ENCODE measurements at places on chromosomes 1 and 21.

DNA sequence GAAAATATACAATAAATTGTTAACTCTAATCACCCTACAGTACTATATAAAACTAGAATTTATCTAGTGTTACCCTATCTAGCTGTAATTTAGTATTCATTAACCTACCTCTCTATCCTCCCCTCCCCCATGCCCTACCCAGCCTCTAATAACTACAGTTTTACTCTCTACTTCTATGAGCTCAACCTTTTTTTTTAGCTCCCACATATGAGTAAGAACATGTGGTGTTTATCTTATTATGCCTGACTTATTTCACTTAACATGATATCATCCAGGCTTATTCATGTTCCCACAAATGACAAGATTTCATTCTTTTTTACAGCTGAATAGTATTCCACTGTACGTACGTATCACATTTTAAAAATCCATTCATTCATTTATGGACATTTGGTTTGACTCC lies 46.0 kb upstream of the WARS2 start:
- no peaks in the 10 kb centered on the region for H3K4me1 ChIP-seq
- H3K36me3 ChIP-seq = no peaks in the 10 kb centered on the region
- H3K27ac ChIP-seq = no peak overlapping the region
- no peak for DNase-seq

GRCh38 chr21:39776589-39776988 lies 31.6 kb downstream of the IGSF5 start:
- no peaks in the 10 kb centered on the region for H3K4me1 ChIP-seq
- no peak overlapping the region for H3K4me3 ChIP-seq
- no peak overlapping the region for H3K27ac ChIP-seq
- no peaks in the 10 kb centered on the region for H3K36me3 ChIP-seq
- no peak for DNase-seq
- H3K27me3 ChIP-seq = no peaks in the 10 kb centered on the region

DNA sequence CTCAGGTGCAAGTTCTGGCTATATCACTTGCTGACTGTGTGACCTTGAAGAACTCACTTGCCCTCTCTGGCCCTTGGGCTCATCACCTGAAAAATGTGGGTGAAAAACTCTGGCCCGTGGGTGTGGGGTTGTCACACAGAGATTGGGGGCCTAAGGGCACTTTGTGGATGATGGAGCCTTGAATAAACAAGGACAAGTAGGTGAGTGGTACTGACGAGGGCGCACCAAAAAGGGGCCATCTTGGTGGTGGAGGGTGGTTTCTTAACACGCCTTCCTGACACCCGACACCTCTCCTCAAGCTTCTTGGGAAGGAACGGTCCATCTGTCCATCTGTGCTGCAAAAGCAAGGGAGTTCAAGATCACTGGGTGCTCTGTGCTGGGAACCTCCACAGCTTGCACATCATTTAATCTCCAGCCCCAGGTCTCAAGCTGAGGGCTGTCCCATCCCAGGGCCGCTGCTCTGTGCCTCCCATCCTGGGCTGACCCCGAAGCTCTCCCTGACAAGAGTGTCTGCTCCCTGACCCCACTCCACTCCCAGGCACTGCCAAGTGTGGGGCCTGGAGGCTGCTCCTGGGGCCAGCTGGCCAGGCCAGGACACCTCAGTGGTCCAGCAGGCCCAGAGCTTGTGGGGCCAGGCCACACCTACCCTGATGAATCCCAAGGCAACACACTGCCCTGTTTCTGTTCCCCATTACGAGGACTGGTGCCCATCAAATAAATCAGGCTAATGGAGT lies 97.3 kb downstream of the GLIS1 start:
- H3K4me3 ChIP-seq = no peak overlapping the region
- no peaks in the 10 kb centered on the region for H3K27me3 ChIP-seq
- H3K4me1 ChIP-seq = no peaks in the 10 kb centered on the region
- H3K36me3 ChIP-seq = no peaks in the 10 kb centered on the region

- no peak overlapping the region for H3K27ac ChIP-seq
- H3K36me3 ChIP-seq = peaks cover 64% of the 10 kb centered on the region
- H3K4me1 ChIP-seq = no peaks in the 10 kb centered on the region
- no peak overlapping the region for H3K4me3 ChIP-seq
- no peak for DNase-seq
- H3K27me3 ChIP-seq = no peaks in the 10 kb centered on the region
Observed at GRCh38 chr1:224408294-224408590, 26.4 kb downstream of the WDR26 start.

DNA sequence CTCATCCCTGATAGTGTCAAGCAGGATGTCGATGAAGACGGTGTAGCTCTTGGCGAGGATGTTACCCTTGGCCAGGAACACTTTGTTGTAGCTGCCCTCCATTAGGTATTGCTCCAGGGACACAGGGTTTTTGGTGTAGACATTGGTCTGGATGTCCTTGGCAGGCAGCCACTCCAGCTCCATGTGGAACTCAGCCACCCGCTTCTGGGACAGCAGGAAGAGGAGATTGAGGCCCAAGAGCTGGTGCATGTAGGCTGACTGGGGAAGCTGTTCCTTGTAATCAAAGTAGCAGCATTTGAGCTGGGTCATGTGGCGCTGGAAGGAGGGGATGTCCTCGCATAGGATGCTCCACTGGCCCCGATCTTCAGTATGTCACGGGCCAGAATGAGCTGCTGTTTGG lies 9.5 kb downstream of the IL6R start:
- peak overlapping the region; percentile 18 for H3K27ac ChIP-seq
- no peak for DNase-seq
- H3K4me3 ChIP-seq = no peak overlapping the region
- H3K27me3 ChIP-seq = no peaks in the 10 kb centered on the region
- H3K36me3 ChIP-seq = peaks cover 20% of the 10 kb centered on the region
